ENCODE measurements at places on chromosomes 12 and 14. TPM values are rescaled to one million over a fixed set of nuclear protein-coding genes. Genes with fewer than 3 reads are reported as not detected.

GRCh38 chr12:91180582-91181395 lies 1.8 kb downstream of the DCN start:
- DNase-seq: no peak
- peaks cover 30% of the 10 kb centered on the region for H3K4me1 ChIP-seq
- peak overlapping the region; percentile 41 for H3K4me3 ChIP-seq
- no peaks in the 10 kb centered on the region for H3K36me3 ChIP-seq
- no peaks in the 10 kb centered on the region for H3K27me3 ChIP-seq

GRCh38 chr12:27843714-27844245 lies 63.7 kb upstream of the MANSC4 start:
- H3K4me1 ChIP-seq: peaks cover 3% of the 10 kb centered on the region
- no peak overlapping the region for H3K27ac ChIP-seq
- no peak overlapping the region for H3K4me3 ChIP-seq
- no peaks in the 10 kb centered on the region for H3K36me3 ChIP-seq
- no peaks in the 10 kb centered on the region for H3K27me3 ChIP-seq

GRCh38 chr12:48852734-48853688 lies 1.0 kb upstream of the DDX23 start:
- H3K27ac ChIP-seq: peak overlapping the region; percentile 84
- H3K27me3 ChIP-seq: no peaks in the 10 kb centered on the region
- no peaks in the 10 kb centered on the region for H3K36me3 ChIP-seq

- no peak overlapping the region for H3K27ac ChIP-seq
Observed at GRCh38 chr14:47660158-47660557, 15.2 kb downstream of the MDGA2 start.

DNA sequence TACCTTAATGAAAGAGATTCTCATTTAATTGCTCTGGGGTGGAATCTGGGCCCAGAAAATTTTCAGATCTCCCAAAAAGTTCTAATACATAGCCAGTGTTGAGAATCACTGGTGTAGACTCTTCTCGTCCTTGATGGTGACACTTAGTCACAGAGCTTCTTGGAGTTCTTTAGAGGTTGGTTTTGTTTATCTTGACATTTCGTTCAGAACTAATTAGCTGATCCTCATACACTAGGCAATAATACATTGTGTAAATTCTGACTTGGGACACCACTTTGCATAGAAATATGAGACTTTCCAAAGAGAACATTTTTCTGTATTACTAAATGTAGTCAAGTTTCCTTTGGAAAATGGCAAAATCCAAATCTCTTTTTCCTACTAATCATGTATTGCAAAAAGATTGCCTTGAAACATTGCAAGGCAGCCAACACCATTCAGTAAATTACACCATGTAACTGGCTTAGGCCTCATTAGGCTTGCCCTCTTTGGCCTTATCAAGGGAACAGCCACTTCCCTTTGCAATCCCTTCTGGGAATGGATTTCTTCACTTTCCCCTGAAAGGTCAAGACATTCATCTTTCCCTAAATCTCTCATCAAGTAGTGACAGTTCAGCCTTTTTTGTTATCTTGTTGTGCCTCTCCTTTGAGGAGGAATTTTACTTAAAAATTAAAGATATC lies 102.2 kb downstream of the PAH start:
- H3K27me3 ChIP-seq: no peaks in the 10 kb centered on the region
- H3K4me1 ChIP-seq: no peaks in the 10 kb centered on the region
- H3K36me3 ChIP-seq: no peaks in the 10 kb centered on the region
- DNase-seq: no peak
- no peak overlapping the region for H3K4me3 ChIP-seq

GRCh38 chr12:117872546-117873169 lies 96.1 kb downstream of the KSR2 start:
- no peak overlapping the region for H3K4me3 ChIP-seq
- H3K27ac ChIP-seq: no peak overlapping the region
- H3K36me3 ChIP-seq: no peaks in the 10 kb centered on the region
- no peaks in the 10 kb centered on the region for H3K27me3 ChIP-seq
- H3K4me1 ChIP-seq: peaks cover 9% of the 10 kb centered on the region
- no peak for DNase-seq

- H3K27me3 ChIP-seq: no peaks in the 10 kb centered on the region
- no peak overlapping the region for H3K4me3 ChIP-seq
- peaks cover 21% of the 10 kb centered on the region for H3K36me3 ChIP-seq
- peaks cover 48% of the 10 kb centered on the region for H3K4me1 ChIP-seq
- no peak overlapping the region for H3K27ac ChIP-seq
Observed at GRCh38 chr12:108641446-108642268, 8.0 kb upstream of the SELPLG start.

DNA sequence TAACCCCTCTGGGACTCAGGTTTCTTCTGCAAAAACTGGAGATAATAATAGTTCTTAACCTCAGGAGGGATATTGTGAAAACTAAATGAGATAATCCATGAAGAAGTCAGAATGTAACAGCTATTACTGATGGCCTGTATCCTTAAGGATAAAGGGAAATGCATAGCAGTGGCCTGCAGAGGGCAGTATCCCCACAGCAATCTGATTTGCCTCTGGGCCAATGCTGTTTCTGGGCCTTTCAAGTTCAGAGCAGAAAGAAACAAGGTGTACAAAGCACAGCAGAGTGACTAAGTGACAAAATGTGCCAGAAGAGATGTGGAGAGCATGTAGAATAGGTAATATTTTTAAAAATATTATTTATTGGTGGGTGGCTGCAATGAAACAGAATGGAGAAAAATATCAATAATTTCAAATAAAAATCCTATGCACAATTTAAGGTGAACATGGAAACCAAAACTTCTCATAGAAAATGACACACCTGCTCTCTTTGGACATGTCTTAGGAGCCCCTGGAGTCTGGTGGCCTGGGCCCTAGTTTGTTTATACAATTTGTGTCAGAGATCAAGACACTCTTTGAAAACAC lies 90.3 kb downstream of the C12orf75 start:
- H3K27me3 ChIP-seq: no peaks in the 10 kb centered on the region
- H3K36me3 ChIP-seq: no peaks in the 10 kb centered on the region
- DNase-seq: no peak
- no peaks in the 10 kb centered on the region for H3K4me1 ChIP-seq

GRCh38 chr14:78103271-78103670 lies 66.9 kb upstream of the NRXN3 start:
- no peak for DNase-seq
- no peaks in the 10 kb centered on the region for H3K27me3 ChIP-seq
- no peaks in the 10 kb centered on the region for H3K4me1 ChIP-seq

- H3K4me1 ChIP-seq: no peaks in the 10 kb centered on the region
- H3K36me3 ChIP-seq: no peaks in the 10 kb centered on the region
- no peak for DNase-seq
Observed at GRCh38 chr12:29102741-29103140, 46.3 kb upstream of the FAR2 start.

GRCh38 chr14:96257056-96257455 lies 1.0 kb downstream of the BDKRB1 start:
- no peaks in the 10 kb centered on the region for H3K27me3 ChIP-seq
- H3K27ac ChIP-seq: peak overlapping the region; percentile 83
- H3K4me3 ChIP-seq: no peak overlapping the region
- peaks cover 65% of the 10 kb centered on the region for H3K4me1 ChIP-seq
- DNase-seq: no peak

DNA sequence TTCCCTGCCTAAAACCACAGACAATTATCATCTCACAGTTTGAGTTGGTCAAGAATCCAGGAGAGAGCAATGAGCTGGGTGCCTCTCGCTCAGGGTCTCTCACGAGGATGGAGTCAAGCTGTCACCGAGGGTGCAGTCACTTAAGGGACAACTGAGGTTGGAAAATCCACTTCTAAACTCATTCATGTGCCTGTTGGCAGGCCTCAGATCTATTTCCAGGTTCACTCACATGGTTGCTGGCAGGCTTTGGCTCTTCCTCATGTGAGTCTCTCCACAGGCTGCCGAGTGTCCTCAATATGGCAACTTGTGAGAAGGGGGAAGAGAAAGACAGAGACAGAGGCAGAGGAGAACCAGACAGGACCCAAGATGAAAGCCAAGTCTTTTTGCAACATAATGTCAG lies 10.5 kb upstream of the OR10P1 start:
- DNase-seq: no peak
- no peaks in the 10 kb centered on the region for H3K4me1 ChIP-seq
- no peak overlapping the region for H3K27ac ChIP-seq
- no peak overlapping the region for H3K4me3 ChIP-seq
- H3K27me3 ChIP-seq: no peaks in the 10 kb centered on the region

DNA sequence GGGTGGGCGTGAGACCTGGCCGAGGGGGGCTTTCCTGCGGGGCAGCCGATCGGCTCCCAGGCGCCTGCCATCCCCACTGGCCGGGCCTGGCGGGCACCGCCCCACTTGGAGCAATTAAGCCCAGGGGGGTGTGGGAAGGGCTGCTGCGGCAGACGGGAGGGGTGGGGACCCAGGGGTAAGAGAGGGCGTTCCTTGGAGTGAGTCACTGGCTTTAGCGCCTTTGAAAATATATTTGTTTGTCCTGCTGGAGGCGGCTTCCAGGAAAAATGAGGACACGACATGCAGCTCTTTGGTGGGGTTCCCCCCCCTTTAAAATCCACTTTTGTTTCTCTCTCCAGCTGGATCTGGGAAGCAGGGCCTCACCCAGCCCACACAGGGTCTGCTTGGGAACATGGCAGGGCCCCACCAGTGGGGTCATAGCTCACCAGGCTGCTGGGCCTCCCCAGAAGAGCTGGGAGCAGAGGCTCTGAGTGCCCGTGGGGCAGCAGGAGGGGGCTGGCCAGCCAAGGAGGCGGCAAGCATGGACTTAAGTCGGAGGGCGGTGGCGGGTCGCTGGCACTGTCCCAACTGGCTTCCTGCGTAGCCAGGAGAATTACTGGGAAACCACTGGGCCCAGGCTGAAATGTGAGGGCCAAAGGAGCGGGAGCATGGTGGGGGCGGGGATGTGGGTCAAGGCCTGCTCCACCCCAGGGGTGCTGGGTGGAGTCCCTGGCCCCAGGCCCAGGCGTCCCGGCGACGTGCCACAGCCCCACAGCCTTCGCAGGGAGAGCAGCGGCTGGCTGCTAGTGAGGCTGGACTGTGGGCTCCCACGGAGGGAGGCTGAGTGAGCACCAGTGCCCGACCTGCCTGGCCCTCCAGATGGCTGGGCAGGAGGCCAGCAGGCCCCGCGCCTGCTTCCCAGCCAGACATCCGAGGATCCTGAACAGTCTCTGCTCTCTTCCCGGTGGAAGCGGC lies 128.0 kb downstream of the RFLNA start:
- peak overlapping the region; percentile 23 for H3K4me3 ChIP-seq
- H3K27ac ChIP-seq: peak overlapping the region; percentile 88
- peaks cover 47% of the 10 kb centered on the region for H3K36me3 ChIP-seq
- peak; percentile 98 for DNase-seq
- no peaks in the 10 kb centered on the region for H3K27me3 ChIP-seq

DNA sequence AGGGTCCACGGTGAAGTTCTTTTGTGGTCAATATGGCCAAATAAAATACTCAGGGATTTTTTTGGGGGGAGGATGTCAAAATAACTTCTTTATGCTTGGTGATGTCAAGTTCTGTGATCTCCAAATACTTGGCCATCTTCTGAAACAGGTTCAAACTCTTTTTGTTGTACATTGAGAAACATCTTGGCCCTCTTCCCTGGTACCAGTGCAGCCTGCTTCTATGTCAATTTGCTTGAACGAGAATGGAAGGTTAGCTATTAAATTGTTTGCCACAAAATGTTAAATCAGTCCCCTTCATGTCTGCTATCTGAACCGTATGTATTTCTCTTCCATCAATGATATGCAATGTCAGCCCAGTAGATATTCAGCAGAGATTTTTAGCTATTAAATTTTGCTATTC lies 6.1 kb upstream of the CRADD start:
- no peaks in the 10 kb centered on the region for H3K27me3 ChIP-seq
- no peaks in the 10 kb centered on the region for H3K4me1 ChIP-seq
- H3K36me3 ChIP-seq: no peaks in the 10 kb centered on the region
- H3K27ac ChIP-seq: no peak overlapping the region
- H3K4me3 ChIP-seq: no peak overlapping the region

- no peak overlapping the region for H3K27ac ChIP-seq
- H3K36me3 ChIP-seq: no peaks in the 10 kb centered on the region
Observed at GRCh38 chr12:102573237-102573636, 92.9 kb upstream of the IGF1 start.

DNA sequence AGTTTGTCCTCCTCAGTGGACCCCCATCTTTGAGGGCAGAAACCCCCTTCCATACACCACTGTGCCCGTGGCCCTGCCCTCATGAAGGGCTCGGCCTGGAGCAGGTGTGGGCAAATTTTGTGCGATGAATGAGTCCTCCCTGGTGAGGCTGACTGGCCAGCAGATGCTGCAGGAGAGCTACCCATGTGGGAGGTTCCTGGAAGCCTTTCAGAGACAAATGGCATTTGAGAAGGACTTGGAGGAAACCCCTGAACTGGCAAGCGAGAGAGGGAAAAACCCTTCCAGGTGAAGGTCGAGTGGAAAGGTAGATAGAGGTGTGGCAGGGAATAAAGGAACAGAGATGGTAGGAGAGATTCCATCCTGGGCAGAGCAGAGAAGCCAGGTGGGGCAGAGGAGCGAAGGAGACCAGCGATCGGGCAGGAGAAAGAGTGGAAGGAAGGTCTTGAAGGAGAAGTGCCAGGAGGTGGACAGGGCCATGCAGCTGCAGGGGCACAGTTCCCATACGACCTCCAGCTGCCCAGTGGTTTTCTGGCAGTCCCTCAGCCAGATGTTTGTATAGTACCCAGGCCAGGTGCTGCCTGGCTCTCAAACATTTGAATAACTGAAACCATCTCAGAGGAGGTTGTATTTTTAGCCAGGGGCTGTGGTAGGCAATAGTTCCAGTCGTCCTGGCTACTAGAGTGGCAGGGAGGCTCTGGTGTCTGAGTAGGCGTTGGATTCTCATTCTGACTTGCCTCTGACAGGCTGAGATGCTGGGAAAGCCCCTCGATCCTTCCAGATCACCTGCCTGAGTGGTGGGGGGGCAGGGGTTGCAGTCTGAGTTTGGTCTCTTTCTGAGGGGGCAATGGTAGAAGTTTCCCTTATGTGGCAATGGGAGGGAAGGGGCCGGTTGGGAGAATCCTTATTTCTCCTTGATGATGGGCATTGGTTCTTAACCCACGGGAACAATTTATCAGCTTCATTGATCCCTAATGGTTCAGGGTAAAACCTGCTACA lies 40.1 kb downstream of the FBXL14 start:
- no peaks in the 10 kb centered on the region for H3K27me3 ChIP-seq
- H3K36me3 ChIP-seq: no peaks in the 10 kb centered on the region
- H3K4me3 ChIP-seq: no peak overlapping the region
- H3K4me1 ChIP-seq: no peaks in the 10 kb centered on the region
- no peak for DNase-seq
- no peak overlapping the region for H3K27ac ChIP-seq

Gene BATF
- 5.4 TPM for total RNA-seq

Gene SOCS4
- total RNA-seq: 43.2 TPM

Gene RARG
- 10.3 TPM for total RNA-seq

Gene PRKD1
- total RNA-seq: 15.2 TPM

Gene COQ5
- total RNA-seq: 25.3 TPM

Gene CLEC2A
- not detected for total RNA-seq

Gene CLEC4A
- total RNA-seq: 0.40 TPM

Gene BLTP3B
- 40.3 TPM for total RNA-seq

Gene PAPOLA
- total RNA-seq: 155 TPM

Gene CABP1
- 2.5 TPM for total RNA-seq

Gene NFE2
- total RNA-seq: 0.42 TPM

Gene ST8SIA1
- total RNA-seq: 8.3 TPM

Gene RNASE2
- total RNA-seq: 3.8 TPM

Gene RBMS2
- 32.3 TPM for total RNA-seq
